HCT116 (cell line): ENCODE measurements at places on chromosomes 12 and 14. TPM values are rescaled to one million over a fixed set of nuclear protein-coding genes. Genes with fewer than 3 reads are reported as not detected.

DNA sequence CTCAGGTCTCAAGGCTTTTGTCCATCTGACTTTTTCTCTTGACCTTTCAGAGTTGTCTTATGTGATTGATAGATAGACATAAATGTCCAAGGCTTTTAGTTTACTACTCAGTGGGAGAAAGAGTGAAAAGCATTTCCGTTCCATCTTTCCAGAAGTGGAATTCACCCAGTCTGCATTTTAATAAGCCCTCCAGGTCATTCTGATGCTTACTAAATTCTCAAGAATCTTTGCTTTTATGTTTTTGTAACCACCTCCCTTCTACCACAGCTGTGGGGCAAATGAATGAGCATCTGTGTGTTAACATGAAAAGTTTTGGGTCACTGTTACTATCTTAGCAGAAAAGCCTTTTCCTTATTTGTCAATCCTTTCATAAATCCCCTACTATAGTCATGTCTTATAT is 251.4 kb downstream of the LRIG3 start:
- no peak for DNase-seq

- no peak for DNase-seq
Measured at GRCh38 chr12:5913387-5913786, 31.7 kb downstream of the ANO2 start.

DNA sequence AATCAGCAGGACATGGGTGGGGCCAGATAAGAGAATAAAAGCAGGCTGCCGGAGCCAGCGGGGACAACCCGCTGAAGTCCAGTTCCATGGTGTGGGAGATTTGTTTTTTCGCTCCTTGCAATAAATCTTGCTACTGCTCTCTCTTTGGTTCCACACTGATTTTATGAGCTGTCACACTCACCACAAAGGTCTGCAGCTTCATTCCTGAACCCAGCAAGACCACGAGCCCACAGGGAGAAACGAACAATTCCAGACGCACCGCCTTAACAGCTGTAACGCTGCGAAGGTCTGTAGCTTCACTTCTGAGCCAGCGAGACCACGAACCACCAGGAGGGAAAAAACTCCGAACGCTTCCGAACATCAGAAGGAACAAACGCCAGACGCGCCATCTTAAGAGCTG is 2.8 kb upstream of the CNIH1 start:
- no peak for DNase-seq

The LTA4H gene
- total RNA-seq, result 163 TPM

The STAC3 gene
- 2.5 TPM for total RNA-seq
